Activated T-cell treated with anti-CD3 and anti-CD28 coated beads, Interleukin-2, amount 50 U/mL, for 4 hours (primary cell): ENCODE measurements at places on chromosomes 11 and 22.

DNA sequence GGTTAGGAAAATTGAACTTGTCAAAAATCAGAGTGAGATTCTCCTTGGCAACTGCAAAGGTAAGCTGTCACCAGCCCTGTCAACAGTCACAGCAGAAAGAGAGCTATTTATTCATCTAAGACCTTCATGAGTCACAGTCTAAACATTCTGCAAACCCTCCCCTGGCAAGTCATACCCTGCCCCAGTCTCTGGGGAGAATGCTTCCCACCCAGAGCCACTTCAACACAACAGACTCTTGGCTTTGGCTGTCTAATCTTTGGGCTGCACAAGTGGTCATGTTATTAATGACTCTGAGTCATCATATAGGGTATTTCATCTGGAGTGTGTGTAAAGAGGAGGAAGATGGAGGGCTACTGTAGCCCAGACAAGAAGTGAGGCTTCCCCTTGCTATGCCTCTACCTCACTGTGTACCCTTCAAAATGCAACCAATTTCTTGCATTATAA lies 153.4 kb downstream of the CCDC34 start:
- no peak for DNase-seq

GRCh38 chr22:46074771-46075551 lies 75.4 kb upstream of the PPARA start:
- no peak for DNase-seq

GRCh38 chr11:100918551-100919500 lies 210.8 kb downstream of the PGR start:
- no peak for DNase-seq

DNA sequence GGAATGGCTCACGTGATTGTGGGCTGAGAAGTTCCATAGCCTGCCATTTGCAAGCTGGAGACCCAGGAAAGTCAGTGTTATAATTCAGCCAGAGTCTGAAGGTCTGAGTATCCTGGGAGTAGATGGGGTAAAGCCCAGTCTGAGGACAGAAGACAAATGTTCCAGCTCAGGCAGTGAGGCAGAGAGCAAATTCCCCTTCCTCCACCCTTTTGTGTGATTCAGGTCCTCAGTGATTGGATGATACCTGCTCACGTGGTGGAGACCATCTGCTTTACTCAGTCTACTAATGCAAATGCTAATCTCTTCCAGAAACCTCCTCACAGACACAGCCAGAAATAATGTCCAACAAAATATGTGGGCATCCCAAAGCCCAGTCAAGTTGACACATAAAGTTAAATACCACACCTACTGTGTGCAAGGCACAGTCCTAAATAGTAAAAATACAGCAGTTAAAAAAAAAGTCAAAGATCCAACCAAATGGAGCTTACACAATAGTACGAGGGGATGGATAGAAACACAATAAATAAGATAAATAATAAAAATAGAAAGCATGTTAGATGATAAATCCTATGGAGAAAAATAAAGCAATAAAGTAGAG lies 13.2 kb upstream of the APOL6 start:
- DNase-seq, result no peak

- DNase-seq, result no peak
These were observed 22.7 kb upstream of the C1QTNF4 start for GRCh38 chr11:47616726-47617416.

GRCh38 chr11:132746305-132746704 lies 786.0 kb downstream of the OPCML start:
- DNase-seq, result no peak

GRCh38 chr11:90908074-90908473 lies 685.2 kb upstream of the CHORDC1 start:
- no peak for DNase-seq

DNA sequence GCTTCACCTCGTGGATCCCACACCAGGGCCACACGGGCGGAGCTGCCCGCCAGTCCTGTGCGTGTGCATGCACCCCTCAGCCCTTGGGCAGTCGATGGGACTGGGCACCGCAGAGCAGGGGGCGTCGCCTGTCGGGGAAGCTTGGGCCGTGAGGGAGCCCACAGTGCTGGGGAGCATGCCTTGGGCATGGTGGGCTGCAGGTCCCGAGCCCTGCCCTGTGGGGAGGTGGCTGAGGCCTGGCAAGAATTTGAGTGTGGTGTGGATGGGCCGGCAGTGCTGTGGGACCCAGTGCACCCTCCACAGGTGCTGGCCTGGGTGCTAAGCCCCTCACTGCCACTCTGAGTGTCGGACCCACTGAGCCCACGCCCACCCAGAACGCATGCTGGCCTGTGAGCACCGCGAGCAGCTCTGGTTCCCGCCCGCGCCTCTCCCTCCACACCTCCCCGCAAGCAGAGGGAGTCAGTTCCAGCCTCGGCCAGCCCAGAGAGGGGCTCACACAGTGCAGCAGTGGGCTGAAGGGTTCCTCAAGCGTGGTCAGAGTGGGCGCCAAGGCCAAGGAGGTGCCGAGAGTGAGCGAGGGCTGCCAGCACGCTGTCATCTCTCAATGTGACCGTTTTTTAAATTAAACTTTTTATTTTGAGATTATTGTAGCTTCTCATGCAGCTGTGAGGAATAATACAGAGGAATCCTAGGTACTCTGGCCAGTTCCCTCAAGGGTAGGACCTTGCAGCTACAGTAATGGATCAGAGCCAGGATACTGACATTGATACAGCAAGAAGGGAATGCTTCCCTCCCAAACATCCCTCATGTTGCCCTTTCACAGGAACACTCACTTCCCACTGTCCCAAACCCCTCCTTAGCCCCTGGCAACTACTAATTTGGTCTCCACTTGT lies 127.7 kb downstream of the CRYBB2 start:
- no peak for DNase-seq

GRCh38 chr11:26618441-26618840 lies 46.4 kb upstream of the MUC15 start:
- no peak for DNase-seq

DNA sequence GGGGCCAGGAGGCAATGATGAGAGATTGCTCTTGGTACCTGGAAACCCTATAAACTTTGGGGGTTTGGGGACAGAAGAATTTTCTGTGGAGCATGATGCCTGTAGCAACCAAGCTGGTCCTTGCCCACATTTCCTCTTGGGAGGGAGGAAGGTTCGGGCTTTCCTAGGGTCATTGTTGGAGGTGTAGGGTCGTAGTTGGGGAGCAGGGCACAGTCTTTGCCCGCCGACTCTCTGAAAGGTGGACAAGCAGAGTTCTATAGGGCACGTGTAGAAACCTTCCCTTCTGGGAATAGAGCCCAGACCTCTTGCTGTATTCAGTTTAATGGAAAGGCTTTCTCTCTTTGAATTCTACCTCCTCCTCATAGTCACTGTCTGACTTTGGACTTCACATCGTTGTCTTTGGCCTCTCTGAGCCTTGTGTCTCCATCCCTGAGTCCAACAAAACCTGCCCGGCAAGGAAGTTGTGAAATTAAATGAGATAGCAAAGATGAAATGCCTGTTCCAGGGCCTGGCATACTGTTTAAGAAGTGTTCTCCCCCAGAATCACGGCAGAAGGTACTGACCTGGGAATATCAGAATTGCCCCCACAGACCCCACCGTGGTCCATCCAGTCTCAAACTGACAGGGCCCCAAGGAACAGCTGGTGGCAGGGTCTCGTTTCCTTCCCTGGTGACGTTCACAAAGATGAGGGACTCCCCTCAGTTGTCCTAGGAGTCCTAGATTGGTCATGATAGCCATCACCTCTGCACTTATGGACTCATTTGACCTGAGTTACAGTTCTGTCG lies 1.6 kb downstream of the PRDM11 start:
- no peak for DNase-seq

GRCh38 chr22:42958937-42959336 lies 56.0 kb downstream of the PACSIN2 start:
- no peak for DNase-seq

DNA sequence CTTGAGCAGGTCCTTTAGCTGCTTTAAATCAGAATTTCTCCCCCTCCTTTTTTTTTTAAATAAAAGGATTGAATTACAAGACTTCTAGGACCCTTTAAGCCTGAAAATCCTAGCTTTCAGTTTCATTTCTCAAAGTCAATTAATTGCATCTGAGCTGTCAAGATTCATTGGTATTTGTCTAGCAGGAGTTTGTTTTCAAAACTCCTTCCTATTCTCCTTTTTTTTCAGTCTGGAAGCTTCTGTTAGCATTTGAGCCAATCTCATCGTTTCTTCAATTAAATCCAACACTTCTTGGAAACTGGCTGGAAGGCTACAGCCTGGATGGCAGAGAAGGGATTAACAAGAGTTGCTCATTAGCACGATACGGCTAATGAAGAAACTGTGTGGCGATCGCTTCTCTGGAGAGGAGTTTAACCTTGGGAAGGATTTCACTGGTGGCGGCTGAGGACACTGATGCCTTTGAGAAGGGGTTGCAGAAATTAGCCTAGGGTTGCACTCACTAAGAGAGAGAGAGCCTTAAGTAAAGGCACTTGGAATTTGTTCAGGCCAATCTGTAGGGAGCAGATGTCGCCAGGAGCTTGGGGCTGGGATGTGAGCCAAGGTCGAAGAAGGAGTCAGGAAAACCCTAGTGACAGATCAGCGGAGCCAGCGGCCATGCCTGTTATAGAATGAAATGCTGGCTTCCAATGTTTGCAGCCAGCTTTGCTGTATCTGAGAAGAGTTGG lies 43.8 kb upstream of the API5 start:
- no peak for DNase-seq

DNA sequence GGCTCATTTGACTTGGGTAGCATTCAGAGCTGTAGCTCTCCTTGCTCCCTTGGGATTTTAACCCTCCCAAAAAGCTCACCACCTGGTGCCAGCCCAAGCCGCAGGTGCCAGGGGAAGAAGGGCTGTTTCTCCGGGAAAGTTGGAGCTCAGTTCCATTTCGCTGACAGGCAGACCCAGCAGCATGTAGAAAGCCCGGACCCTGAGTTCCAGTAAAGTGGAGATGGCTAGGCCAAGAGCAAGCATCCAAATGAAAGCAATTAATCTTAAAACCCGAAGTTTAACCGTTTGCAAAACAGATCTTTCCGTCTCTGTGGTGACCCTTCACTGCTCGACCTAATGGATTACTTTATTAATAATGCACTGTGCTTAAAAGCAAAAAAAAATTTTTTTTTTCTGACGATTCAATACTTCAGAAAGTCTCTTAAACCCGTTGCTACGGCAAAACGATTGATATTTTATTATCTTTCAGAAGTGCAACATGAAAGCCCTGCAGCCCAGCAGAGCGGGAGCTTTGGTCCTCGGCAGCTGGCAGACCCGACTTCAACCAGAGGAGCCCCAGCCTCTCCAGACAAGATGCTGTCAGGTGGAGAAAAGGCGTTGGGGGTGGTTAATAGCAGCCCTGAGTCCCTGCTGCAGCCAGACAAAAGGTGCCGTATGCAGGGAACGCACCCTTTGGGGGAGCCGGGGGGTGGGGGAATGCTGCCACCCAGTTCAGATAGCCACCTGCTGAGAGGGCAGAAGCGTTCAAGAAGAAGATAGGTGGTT lies 3.3 kb downstream of the LMO1 start:
- peak; percentile 1 for DNase-seq

DNA sequence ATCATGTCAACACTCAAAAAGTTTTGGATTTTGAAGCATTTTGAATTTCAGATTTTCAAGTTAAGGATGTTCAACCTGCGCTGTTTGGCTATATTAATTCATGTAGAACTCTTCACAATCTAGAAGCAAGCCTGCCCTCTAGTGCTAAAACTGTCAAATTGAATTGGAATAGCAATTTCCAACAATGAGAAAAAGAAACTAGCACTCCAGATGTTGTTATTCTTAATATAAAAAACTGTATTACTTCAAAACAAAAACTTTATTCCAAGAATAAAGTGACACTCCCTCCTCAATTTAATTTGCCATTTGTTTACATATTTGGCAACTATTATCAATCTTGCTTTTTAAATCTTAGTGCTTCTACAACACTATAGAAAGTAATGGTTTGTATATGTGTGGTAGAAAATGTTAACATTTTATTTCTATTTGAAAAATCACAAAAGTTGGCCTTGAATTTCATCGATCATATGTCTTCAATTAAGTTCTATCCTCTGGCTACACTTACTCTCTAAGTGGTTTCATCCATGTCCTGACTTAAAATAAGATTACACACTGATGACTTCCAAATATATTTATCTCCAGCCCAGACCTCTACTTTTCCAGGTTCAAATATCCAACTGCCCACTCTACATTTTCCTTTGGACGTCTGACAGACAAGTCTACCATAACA lies 36.6 kb downstream of the DCUN1D5 start:
- DNase-seq, result no peak

DNA sequence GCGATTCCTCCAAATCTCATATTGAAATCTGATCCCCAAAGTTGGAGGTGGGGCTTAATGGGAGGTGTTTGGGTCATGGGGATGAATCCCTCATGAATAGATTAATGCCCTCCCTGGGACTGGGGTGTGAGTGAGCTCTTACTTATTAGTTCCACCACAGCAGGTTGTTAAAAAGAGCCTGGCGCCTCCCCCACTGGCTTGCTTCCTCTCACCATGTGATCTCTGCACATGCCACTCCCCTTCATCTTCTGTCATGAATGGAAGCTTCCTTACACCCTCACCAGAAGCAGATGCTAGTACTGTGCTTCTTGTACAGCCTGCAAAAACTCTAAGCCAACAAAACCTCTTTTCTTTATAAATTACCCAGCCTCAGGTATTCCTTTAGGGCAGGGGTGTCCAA lies 8.8 kb downstream of the RRAS2 start:
- no peak for DNase-seq

DNA sequence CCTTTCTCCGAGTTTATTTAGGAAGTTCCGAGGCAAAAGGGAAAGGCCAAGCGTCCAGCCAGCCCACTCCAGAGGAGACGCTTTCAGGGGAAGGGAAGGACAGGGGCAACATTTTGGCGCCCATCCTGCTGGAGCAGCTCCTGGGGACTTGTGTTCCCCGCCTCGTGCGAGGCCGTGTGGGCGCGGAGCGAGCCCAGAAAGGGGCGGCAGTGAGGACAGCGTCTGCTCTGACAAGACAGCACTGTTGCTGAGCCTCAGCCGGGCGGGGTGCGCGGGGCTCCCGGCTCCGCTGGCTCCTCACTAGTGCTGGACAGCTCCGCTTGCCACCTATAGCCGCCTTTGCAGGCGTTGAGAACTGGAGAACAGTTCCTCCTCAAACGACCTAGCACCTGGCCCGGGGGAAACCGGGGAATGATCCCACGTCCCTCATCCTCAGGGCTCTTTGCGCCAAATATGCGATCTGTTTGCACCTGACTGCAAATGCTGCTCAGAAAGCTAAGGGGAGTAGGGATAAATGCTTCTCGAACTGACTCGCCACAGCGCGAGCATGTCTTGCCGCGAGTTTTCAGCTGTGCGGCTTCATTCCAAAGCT lies 722 bp upstream of the GUCY1A2 start:
- no peak for DNase-seq
